Left colon (tissue), 2 donors: ENCODE measurements at places on chromosomes 4 and X. TPM values are rescaled to one million over a fixed set of nuclear protein-coding genes. Genes with fewer than 3 reads are reported as not detected.

DNA sequence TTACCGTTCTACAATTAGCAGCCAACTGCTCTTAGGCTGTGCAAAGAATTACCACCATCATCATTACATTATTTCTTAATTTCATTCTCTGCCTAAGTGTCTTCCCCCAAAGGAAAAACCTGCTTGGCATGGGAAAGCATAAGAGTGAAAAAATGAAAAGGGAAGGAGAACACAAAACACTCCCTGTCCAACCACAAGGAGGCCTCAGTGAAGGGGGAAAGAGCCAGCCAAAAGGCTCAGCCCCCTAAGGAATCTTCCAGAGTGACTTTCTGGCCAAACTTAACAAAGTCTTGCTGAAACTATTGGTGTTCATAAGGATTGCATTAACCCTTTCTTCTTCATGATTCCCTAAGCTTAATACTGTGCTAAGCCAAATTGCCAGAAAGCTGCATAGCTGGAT is 287.4 kb downstream of the SMARCA1 start:
- no peak for DNase-seq

Gene ADH4
- total RNA-seq: 2.8 TPM

DNA sequence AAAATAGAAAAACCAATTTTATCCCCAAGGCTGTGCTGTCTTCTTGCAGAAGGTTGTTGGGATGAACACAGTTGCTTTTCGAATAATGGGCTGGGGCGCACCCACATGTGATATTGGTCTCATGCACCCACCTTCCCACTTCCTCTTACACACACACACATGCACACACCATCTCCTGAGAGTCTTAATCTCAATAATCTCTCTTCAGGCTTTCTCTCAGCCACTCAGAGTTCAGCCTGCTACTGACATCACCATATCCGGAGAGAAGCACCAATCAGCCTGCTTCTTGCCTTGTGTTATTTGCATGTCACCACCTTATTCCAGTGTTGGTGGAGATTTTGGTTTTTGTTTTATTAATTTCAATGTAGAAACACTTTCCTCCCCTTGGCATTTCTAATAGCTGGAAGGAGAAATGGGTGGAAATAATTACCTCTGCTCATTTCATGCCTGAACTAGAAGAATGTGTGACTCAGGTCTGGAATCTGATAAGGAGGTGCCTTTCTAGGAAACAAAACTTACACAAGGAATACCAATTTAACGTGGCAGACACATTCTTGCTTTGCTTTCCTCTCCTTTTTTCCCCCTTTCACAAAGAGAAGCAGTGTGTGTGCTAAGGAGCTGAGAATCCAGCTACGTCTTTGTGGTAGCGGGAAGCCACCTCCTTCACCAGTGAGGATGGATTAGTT is 400.2 kb downstream of the MID1IP1 start:
- no peak for DNase-seq

DNA sequence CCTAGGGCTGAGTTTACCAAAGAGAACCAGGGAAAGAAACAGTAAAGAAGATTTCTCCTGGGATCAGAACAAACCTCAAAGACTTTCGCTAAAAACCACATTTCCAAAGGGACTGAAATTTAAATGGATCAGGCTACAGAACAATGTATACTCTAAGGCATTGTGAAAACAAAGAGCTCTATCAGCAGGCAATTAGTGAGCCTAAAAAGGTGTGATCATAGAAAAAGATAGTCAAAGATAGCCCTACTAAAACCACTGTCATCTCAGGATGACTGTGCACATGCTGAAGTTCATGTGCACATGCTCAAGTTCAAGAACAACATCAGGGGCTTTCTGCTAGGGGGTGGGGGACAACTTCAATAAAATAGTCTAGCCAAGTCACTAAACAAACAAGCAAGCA is 12.9 kb upstream of the SMIM10L2A start:
- no peak for DNase-seq

- DNase-seq: no peak
Observed at GRCh38 chr4:75671802-75672421, 1.3 kb downstream of the G3BP2 start.

- no peak for DNase-seq
Observed at GRCh38 chr4:85477534-85477933, 2.6 kb downstream of the ARHGAP24 start.

Gene TMEM156
- not detected for total RNA-seq

DNA sequence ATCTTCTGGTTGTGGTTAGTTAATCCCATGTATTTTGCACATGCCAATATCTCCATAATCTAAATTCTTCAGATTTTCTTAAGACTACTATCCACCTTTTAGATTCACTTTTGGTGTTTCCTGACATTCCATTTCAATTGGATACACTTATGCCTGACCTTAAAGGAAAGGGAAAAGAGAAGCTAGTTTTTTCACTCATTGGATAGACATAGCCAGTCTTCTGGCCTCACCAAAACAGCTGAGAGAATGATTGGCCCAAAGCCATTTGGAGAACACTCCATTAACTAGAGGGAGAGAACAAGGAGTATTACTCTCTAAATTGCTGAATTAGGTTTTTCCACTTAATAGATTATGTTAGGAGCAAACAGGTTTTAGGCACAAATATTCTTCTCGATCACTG is 4.0 kb downstream of the PRPS1 start:
- DNase-seq: no peak

GRCh38 chr4:16969696-16970135 is 71.3 kb upstream of the LDB2 start:
- DNase-seq: peak; percentile 39

Gene ZFYVE28
- total RNA-seq: 31.9 TPM

Gene PRDM5
- 7.0 TPM for total RNA-seq

Gene MED12
- total RNA-seq: 37.9 TPM

Gene GPR143
- 1.9 TPM for total RNA-seq

Gene SORBS2
- total RNA-seq: 37.5 TPM
